ENCODE measurements at places on chromosomes 5 and 9.

DNA sequence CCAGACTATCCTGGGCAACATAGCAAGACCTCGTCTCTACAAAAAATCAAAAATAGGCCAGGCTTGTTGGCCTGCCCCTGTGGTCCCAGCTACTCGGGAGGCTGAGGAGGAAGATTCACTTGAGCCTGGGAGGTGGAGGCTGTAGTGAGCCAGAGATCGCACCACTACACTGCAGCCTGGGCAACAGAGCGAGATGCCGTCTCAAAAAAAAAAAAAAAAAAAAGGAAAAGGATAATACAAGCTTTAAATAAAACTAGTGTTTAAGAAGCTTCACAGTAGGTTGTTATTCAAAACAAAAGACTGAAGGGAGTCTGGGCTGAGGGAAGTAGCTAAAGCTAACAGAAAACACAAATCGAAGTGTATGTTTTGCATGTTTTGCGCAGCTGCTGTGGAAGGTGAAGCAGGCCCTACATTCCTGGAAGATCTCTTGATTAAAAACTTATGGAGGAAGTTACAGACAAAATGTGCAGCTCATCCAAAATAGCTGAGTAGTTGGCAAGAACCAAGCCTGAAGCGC is 581 bp upstream of the C9orf40 start:
- no peak for DNase-seq

GRCh38 chr9:126397056-126397455 is 70.4 kb downstream of the MVB12B start:
- no peak for DNase-seq

- no peak for DNase-seq
Measured at GRCh38 chr9:129402371-129402739, 218.5 kb downstream of the C9orf50 start.

DNA sequence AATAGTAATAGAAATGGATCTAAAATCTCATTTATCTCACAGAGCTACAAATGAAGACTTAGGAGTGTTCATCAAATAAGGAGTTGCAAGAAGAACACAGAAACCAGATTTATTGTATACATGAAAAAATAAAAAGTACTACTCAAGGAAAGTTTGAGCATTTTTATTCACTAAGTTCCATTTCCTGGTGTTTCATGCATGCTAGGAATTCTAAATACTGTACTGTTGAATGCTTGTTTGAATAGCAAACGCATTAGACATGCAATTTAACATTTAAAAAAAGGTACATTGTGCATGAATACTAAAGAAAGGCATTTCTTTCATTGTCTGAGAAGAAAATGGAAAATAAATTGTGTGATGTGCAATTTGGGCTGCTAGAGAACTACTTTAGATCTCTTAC is 52.1 kb downstream of the C6 start:
- DNase-seq: no peak

GRCh38 chr9:137955586-137955985 is 78.0 kb downstream of the CACNA1B start:
- no peak for DNase-seq

DNA sequence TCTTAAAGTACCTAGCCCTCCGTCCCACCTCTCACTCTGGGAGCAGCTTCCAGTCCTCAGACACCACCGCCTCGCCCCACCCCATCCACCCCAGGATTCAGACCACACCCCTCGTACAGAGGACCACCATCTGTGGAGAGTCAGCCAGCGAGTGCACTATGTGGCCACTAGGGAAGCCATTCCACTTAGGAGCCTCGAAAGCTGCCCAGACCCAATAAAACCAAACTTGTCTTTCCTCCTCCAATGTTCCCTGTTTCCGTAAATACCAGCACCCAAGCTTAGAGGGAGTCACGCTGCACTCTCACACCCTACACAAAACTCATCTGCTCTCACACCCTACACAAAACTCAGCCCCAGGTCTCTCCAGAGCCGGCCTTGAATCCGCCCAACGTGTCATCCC is 1.9 kb downstream of the GCNT4 start:
- no peak for DNase-seq

DNA sequence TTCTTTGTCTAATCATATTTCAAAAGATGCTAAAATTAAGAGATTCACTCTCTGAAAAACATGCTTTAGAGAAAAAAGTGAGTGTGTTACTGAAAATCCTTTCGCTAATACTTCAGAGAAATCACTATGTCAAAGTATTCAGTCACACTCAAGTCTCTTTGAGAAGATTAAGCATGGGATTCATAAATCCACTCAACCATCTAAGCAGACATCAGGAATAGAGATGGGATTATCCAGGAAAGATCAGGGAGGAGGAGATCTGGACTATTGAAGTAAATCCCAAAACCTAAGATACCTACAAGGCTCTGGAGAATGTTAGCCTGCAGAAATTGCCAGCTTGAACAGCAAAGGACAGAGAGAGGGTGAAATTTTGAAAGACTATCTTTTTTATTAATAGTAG is 317.2 kb upstream of the ACO1 start:
- DNase-seq: no peak

- DNase-seq: no peak
Measured at GRCh38 chr5:38874948-38875456, 29.2 kb downstream of the OSMR start.

DNA sequence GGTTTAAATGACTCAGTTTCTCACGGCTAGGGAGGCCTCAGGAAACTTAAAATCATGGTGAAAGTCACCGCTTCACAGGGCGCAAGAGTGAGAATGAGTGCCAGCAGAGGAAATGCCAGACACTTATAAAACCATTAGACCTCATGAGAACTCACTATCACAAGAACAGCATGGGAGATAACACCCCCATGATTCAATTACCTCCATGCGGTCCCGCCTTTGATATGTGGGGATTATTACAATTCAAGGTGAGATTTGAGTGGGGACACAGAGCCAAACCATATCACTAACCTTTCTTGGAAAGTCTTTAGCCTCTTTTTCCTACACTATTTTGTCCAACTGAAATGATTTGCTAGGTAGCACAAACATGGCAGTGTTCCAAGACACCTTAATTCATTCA is 533.9 kb upstream of the NUDT12 start:
- DNase-seq: no peak

GRCh38 chr5:149900390-149900789 is 44.2 kb downstream of the PDE6A start:
- no peak for DNase-seq

DNA sequence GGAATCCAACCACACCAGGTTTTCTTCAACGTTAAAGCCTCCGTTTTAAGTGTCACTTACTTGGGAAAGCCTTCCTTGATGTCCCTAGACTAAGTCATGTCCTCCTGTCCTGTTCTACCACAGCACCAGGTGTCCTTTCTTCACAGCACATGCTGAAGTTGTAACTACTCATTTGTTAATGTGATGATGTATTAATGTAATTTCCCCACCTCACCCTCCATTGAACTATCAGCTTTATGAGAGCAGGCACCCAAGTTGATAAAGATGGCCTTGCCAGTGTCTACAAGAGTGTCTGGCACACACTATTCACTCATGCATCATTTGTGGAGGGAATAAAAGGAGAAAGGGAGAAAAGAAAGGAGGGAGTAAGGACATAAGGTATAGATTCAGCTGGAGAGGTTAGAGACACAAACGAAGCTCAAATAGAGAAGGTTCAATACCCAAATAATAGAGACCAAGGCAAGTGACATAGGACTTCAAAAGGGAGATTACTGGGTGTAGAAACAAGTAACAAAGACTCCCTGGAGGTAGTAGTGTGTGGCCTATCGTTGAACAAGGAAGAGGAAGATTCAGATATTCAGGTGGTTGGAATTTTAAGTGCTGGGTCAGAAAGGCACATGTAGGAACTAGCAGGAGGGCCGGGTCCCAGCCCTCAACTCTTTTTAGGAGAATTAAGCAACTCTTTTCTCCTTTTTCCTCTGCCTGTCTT is 6.6 kb downstream of the ITK start:
- DNase-seq: no peak

DNA sequence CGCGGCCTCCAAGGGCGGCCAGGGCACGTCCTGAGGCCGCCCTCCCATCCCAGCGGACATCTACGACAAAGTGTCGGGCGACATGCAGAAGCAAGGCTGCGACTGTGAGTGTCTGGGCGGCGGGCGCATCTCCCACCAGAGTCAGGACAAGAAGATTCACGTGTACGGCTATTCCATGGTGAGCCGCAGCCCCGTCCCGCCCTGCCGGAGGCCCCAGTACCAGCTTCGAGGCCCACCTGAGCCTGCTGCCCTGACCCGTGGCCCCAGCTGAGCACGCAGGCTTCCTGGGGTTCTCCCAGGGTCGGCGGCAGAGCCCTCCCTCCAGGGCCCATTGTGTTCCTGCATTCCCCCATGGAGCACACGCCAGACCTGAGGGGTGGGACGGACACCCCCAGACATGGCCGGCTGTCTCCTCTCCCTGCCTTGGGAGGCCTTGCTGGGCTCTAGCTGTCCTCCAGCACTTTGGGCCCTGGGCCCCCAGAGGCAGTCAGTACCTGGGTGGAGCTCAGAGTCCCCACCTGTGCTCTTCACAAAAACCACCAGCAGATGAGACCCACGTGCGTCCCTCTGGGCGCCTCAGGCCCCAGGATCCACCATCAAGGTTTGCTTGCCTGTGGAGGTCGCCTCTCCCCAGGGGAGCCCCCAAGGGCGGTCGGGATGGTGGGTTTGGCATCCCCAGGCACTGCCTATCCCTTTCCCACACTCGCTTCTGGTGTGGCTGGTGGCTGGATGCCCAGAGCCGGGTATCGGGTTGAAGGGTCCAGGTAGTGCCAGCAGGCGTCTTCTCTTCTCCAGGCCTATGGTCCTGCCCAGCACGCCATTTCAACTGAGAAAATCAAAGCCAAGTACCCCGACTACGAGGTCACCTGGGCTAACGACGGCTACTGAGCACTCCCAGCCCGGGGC is 1.0 kb downstream of the PHPT1 start:
- no peak for DNase-seq

DNA sequence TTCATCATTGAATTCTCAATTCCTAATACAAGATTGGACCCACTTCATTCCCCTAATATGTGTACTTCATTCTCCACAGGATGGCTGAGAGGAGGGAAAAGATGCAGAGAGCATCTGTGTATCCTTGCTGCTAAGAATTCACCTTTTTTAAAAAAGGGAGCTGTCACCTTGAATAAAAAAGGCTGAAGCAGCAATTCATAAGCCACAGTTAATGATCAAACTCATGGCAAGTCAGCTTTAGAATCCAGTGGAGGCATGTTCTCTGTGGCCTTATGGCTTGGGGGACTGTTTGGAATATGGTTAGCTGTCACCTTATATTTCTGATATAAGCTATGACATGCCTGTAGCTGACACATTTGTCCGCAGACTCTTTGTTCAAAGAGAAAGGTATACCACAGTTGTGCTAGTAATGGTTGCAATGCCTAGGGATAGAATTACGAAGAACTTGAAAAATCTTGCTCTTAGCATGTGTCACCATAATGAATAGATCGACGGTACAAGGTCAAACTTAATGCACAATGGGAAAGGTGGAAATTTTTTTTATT is 256.8 kb upstream of the TNC start:
- no peak for DNase-seq

DNA sequence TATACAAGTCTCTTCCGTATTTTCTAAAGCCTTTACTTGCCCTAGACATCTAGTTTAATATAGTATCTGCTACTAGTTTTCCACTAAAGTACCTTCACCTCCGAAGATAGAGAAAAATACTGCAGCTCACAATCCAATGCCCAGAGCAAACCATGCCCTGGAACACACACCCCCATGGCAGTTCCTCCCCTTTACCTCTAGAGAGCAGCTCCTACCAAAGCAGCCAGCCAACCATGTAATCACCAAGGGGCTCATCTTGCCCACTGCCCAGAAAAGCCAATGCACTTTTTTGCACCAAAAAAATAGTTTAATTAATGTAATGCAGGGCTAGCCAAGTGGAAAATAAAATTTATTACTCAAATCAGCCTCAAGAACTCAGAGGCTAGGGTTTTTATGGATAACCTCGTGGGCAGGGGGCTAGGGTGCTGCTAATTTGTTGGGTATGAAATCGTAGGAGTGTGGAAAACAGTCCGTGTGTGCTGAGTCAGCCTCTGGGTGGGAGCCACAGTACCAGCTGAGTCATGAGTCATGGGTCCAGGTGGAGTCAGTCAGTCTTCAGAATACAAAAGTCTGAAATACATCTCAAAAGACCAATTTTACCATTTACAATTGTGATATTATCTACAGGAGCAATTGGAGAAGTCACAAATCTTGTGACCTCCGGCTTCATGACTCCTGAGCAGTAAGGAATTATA is 120.1 kb upstream of the ACO1 start:
- no peak for DNase-seq

GRCh38 chr9:38278931-38279679 is 113.4 kb upstream of the ALDH1B1 start:
- no peak for DNase-seq

- DNase-seq: no peak
Measured at GRCh38 chr5:132177691-132178149, 49.9 kb downstream of the P4HA2 start.

- DNase-seq: no peak
Measured at GRCh38 chr5:10366310-10367272, 13.1 kb downstream of the MARCHF6 start.

GRCh38 chr9:96203867-96204501 is 98.0 kb downstream of the HSD17B3 start:
- no peak for DNase-seq

- DNase-seq: peak; percentile 4
Measured at GRCh38 chr5:63401436-63402046, 560.7 kb downstream of the HTR1A start.

- peak; percentile 25 for DNase-seq
Measured at GRCh38 chr9:92790542-92791527, 26.2 kb upstream of the BICD2 start.

DNA sequence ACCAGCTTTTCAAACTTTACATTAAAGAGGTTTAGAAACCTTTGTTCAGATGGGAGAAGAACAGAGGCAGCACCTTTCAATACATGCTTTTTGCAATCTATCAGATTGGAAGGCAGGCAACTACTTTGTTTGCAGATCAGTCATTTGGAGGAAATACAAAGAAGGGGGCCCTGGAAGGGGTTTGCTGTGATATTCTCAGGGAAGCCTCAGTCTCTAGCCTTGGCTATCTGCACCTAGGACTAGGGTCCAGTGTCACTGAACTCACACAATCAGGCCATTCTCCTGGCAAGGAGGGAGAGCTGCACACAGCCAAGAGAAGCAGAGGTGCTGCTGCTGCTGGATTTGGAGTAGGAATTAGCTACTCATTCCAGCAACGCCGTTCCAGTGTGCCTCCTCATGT is 79.5 kb downstream of the CRB2 start:
- DNase-seq: no peak

GRCh38 chr5:131943916-131944315 is 1.5 kb downstream of the MEIKIN start:
- no peak for DNase-seq

- no peak for DNase-seq
Measured at GRCh38 chr9:121886759-121887485, 206.2 kb downstream of the TTLL11 start.

Data from skeletal muscle cell (primary cell).